ENCODE measurements at places on chromosomes 1 and 21. TPM values are rescaled to one million over a fixed set of nuclear protein-coding genes. Genes with fewer than 3 reads are reported as not detected.

DNA sequence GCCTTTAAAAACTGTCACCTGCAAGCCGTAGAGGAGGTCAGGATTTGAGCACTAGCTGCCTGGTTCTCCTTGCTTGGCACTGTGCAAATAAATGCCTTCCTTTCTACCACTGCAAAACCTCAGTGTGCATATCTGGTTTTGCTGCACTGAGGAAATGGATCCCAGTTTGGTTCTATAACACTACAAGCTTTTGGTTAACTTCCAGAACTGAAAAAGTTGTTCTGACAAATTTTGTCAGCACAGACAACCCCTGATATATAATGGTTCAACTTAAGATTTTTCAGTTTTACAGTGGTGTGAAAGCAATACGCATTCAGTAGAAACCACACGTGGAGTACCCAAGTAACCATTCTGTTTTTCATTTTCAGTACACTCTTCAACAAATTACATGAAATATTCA is 29.8 kb upstream of the GALNT2 start:
- no peak for DNase-seq

- no peak for DNase-seq
Observed at GRCh38 chr1:208167261-208167869, 76.8 kb downstream of the PLXNA2 start.

DNA sequence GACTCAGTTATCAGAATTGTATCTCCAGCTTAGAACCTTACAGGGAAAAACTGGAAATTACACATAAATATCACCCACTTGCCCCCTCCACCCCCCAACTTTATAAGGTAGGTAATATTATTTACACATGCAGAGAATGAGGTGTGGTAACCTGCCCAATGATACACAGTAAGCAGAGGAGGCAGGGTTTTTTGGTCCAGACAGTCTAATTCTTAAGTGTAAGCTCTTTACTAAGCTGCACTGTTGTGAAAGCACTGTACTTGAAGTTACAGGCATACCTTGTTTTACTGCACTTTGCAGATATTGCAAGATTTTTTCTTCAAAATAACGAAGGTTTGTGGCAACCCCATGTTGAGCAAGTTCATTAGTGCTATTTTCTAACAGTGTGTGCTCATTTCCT is 24.8 kb upstream of the MYOCOS start:
- no peak for DNase-seq

DNA sequence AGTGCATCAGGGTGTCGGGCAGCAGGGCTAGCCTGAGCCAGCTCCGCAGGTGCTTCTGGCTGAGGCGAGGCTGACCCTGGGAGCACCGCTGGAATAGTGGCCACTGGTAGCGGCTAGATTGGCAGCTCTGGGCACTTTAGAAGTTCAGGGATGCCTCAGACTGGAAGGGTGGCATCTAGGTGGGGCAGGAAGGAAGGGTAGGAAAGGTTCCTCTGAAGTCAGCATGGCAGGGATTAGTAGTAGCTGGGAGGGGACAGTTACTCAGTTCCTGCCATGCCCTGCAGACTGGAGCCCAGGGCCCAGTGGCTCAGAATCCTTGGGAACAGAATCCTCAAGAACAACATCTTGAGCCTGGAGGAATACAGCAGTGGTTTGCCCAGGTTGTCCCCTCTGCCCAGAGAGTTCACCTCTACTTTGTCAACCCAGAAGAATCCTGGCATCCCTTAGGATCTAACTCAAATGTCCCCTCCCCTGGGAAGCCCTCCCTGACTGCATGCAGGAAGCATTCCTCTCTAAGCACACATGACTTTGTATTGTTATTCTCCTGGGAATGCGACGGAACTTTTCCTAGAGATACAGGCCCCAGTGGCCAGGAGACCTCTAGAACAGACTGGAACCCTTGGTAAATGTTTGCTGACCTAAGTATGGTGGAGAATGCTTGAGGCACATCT is 39.5 kb upstream of the BCAR3 start:
- DNase-seq = no peak

Gene TIE1
- total RNA-seq = 69.8 TPM

DNA sequence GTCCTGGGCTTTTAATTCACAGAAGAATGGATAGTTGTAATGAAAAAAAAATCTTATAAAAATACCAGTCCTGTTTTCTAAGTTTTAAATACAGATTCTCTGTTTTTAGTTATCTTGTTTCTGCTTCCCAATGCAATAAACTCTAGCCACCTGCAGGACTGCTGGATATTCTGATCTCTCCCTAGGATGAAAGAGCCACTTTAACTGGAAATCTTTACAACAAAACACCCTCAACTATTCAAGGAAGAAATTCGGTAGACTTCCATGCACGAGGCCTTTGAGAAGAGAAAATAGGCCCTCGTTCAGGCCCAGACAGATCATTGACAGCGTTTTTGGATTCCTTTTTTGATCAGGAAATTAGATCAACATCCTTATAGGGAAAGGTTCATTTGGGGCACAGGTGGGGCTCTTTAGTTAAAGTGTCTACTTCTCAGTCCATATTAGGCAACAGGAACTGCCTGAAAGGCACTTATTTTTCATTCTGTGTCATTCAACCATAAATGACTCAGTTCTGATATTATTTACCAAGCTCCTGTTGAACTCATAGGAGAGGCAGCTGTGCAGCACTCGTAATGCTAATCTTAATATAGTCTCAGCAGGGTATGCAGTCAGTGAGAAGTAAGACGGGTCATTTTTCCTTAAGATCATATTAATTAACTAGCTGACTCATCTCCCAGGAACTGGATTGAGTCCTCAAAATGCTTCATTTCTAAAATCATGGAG is 71.1 kb upstream of the ERRFI1 start:
- DNase-seq = no peak

Gene GPR3
- total RNA-seq = not detected

- no peak for DNase-seq
Observed at GRCh38 chr1:41800311-41800829, 118.4 kb downstream of the HIVEP3 start.

DNA sequence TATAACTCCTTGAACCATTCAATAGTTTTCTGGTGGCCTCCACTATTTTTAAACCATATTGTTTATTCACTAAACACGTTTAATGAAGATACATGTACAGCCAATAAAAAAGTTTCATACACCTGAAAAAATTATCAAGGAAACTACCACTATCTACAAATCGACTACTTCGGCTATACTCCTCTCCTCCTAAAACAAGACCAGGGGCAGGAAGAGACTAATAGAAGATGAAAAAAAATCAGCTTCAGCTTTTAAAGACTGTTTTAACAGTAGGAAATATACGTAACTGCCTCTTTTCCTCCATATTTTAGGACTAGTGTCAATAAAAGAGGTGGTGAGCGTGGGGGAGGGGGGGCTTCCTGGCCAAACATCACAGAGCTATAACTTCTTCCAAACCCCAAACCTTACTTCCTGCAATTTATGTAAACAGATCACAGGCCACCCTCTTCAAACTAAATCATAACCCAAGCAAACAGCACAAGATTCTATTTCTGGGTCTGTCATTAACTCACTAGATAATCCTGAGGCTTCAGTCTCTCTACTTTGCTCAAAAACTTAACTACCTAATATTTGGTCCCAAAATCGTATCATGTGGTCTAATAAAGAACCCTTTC is 15.1 kb downstream of the FOXJ3 start:
- no peak for DNase-seq

- no peak for DNase-seq
Observed at GRCh38 chr1:210244746-210245367, 12.3 kb downstream of the SERTAD4 start.

Gene MCOLN3
- 0.72 TPM for total RNA-seq

DNA sequence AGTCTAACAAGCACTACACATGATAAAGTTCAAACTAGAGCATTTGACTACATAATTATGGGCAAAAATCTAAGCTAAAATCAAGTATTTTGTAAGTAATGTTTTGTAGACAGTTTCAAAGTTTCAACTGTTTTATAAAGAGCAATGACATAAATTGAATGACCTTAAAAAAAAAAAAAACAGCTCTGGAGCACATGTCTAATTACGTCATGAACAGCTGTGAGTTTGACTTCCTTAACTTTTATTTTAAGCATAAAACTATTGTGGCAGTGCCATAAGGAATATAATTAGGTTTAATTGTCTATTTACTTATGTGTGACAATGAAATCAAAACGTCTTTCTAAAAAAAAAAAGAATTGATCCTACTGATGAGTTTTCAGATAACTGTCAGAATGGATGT is 272.5 kb upstream of the LRRC7 start:
- DNase-seq = no peak

Gene CFAP141
- total RNA-seq = not detected

GRCh38 chr1:35085421-35085820 is 6.2 kb downstream of the ZMYM1 start:
- DNase-seq = no peak
